ENCODE measurements at places on chromosomes 6 and 20.

DNA sequence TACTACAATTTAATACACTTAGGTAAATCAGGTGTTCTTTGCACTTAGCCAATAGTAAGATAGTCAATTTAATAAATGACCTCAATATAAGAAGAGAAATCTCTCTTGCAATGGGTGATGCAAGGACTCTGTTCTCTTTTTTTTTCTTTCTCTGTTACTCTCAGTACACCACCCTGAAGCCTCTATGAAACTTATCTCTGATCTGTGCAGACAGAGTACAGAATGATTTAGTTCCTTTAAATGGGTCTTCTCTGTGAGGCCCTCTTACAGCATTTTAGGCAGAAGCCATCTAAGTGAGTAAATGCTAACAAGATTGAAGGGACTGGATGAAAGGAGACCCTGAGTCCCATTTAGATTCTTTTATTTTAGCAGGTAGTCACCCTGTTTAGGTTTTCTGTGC is 312.8 kb downstream of the RFPL4B start:
- no peak for DNase-seq

- DNase-seq: no peak
Observed at GRCh38 chr20:25551413-25552215, 33.7 kb downstream of the NINL start.

- DNase-seq: no peak
Observed at GRCh38 chr20:10369723-10370090, 64.3 kb downstream of the MKKS start.

GRCh38 chr6:42440778-42441696 is 10.7 kb downstream of the TRERF1 start:
- no peak for DNase-seq

GRCh38 chr6:82840571-82840970 is 225.1 kb downstream of the UBE3D start:
- DNase-seq: no peak

DNA sequence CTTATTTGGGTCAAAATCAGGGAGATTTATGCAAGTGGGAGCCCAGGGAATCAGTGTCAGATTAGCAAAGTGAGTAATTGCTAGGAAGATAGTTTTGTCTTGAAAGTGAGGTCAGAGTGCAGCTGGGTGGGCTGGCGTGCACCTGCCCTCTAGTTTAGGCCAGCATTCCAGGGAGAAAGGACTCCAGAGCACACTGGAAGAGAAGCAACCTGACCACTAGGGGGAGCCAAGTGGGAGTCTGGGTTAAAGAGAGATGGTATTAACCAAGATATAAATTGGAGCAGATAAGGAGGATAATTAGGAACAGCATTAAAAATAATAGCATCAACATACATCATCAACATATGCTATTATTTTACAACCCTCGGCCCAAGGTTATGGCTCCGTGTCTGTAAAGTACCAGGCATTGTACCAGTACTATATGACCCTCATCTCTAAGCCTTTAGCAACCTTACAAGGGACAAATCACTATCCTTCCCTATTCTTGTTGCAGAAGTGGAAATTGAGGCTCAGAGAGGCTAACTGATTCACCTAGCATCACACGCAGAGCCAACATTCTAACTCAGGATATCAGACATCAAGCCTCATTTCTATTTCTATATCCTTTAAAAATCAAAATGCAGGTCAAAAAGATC is 57.8 kb downstream of the SLC2A10 start:
- peak; percentile 10 for DNase-seq

GRCh38 chr6:41167173-41167963 is 4.5 kb upstream of the TREM2 start:
- DNase-seq: no peak
